Fibroblast of skin of scalp (primary cell): ENCODE measurements at places on chromosomes 2 and 18.

GRCh38 chr2:178075006-178075326 lies 2.4 kb upstream of the PDE11A start:
- DNase-seq: no peak

- no peak for DNase-seq
Measured at GRCh38 chr18:11561293-11561692, 48.1 kb upstream of the SLC35G4 start.

DNA sequence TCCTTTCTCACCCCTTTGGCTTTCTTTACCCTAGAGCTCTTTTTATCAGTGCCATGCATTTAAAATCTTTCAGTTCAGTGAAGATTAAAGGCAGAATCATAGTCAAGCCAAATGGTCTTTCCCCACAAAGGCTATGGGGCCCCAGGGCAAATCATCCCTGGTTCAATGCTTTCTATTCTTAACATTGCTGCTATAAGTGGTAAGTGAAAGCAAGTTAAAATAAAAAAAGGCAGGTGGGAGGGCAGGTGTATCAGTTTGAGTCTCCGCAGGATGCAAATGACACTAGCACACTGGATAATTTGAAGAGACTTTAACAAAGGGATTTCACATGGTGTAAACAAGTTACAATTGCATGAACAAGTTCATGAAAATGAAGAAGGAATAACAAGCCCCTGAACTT lies 757.4 kb downstream of the SATB2 start:
- DNase-seq: no peak

GRCh38 chr2:64331114-64331645 lies 122.8 kb upstream of the LGALSL start:
- DNase-seq: no peak

GRCh38 chr18:11976315-11977152 lies 4.8 kb upstream of the IMPA2 start:
- peak; percentile 78 for DNase-seq

DNA sequence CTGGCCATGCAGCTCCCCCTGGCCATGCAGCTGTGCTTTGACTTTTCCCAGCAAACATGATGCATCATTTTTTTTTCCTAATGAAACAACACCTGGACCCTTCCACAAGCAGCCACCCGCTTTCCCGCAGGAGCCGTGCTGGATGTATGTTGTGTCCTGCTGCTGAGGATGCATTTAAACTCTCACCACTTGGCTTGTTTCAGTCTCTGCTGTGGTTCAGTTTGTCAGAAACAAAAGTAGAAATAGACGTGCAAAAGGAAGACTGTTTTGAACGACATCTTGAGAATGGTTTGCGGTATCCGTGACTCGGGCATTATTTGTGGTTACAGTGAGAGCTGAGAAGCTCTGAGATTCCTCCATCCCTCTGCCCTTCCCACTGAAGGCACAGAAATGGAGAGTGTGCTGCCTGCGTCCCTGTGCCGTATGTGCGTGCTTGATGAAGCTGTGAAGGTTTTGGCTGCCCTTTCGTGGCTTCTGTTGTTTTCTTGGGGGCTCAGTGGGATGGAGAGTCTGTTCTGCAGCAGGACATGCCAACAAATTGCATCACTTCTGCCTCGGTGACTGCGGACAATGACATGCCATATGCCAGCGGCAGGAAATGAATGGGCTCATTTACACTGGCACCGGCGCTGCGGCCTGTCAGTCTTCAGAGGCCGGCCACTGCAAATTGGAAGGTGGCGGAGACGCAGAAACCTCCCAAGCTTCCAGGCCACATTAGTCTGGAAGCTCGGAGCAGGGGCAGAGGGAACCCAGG lies 417.7 kb upstream of the SALL3 start:
- no peak for DNase-seq

GRCh38 chr2:19264852-19265251 lies 93.6 kb downstream of the OSR1 start:
- DNase-seq: no peak

GRCh38 chr2:55555977-55556376 lies 36.5 kb downstream of the CFAP36 start:
- peak; percentile 11 for DNase-seq

GRCh38 chr18:76953583-76954233 lies 131.4 kb downstream of the ZNF236 start:
- DNase-seq: no peak

DNA sequence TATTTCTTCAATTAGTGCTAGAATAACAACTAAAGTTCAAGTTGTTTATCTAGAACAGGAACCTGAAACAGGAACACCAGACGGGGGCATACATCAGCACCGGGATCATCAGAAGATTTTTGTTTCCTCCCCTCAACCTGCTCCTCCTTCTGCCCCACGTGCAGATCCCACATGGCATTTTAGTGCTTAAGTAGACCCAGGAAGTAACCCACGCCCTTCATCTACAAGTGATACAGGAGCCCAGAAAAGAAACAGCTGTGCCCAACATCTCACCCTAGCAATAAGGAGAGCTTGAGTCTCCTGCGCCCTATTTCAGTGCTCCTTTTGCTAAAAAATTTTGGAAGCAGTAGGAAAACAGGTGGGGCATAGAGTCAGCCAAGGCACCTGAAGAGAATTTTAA lies 5.2 kb downstream of the ZNF385B start:
- no peak for DNase-seq

GRCh38 chr2:27653397-27653796 lies 10.0 kb downstream of the SUPT7L start:
- DNase-seq: peak; percentile 21

- peak; percentile 31 for DNase-seq
Measured at GRCh38 chr2:232523682-232524597, 2.0 kb upstream of the CHRND start.

- DNase-seq: peak; percentile 70
Measured at GRCh38 chr2:158487419-158487818, 30.7 kb downstream of the PKP4 start.

DNA sequence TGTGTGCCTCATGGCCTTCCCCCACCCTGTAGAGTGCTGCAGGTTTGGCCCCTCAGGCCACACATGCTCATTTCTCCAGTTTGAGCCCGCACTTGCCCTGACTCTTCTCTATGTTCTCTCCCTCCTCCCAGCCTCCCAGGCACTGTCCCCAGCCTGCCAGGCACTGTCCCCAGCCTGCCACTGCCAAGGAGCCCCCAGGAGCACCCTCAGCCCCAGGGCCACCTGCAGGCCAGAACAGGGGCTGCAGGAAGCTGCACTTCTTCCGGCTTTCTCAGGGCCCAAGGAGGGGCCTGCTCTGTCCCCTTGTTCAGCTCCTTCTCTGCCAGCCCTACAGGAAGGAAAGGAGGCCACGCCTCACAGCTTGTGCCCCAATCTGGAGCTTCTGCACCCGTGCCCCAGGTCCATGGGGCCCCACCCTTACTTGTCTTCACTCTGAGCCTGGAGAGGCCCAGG lies 31.6 kb downstream of the CYP26B1 start:
- DNase-seq: peak; percentile 38

DNA sequence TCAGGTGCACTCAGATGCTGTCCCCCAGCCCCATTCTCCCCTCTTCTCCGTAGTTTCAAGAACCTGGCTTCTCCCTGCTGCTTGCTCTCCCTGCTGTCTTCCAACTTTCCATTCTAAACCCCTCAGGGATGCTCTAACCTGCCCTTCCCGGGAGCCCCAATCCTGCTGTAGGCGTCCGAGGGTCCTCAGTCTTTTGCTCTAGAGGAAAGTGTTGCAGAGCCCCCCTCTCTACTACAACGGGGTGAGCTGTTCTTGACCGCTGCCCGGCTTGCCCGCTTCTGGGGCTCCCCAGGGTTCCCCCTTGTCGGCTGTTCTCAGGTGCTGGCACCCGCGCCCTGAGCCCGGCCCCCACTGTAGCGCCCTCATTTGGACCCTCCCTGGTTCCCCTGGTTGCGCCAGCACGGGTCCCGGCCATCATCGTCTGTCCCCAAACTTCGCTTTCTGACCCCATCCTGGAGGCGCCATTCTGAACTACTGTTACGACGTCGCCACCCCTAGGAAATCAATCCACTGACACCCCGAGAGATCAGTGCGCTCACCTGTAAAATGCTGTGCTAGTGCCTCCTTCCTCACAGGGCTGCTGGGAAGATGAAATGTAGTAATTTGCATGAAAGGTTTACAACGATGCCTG lies 31.9 kb upstream of the REG3G start:
- DNase-seq: no peak

GRCh38 chr18:79322441-79322840 lies 73.3 kb upstream of the NFATC1 start:
- no peak for DNase-seq

- DNase-seq: no peak
Measured at GRCh38 chr2:142983174-142983573, 105.7 kb downstream of the KYNU start.

GRCh38 chr2:15058015-15058720 lies 425.7 kb downstream of the LRATD1 start:
- DNase-seq: no peak

GRCh38 chr18:58303363-58303762 lies 259.3 kb downstream of the NEDD4L start:
- DNase-seq: no peak

DNA sequence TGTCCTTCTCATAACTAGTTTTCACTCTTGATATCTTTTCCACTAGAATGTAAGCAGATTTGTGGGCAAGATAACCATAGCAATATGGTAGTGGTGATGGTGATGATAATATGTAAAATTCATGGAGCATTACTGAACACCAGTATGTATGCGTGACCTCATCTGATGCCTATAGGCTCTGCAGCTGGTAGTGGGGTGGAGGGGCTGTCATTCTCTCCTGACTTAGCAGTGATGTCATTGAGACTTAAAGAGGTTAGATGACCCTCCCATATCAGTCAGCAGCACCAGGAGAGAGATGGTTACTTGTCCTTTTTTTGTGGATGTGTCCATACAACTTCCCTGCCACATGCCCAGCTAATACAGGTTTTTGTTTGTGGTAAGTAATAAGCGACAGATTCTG lies 27.9 kb downstream of the PARD3B start:
- no peak for DNase-seq
